ENCODE measurements at places on chromosomes 4 and X.

DNA sequence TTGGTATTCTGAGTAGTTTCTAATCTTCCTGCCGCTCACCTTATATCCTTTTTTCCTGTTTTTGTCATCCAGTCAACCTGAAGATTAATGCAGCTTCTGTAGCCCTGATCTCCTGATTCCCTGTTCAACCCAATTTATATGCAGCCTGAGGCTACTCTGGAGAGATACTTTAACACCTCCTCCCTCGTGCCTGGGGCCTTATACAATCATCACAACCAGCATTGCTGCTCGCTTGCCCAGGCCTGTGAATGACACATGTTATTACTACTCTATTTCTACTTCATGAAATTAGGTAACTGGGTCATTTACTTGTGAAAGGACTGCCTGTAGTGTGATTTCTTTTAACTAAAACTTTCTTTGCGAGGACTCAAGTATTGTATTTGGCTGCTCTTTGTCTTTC, 33.7 kb upstream of the WDR17 start:
- no peak for DNase-seq

DNA sequence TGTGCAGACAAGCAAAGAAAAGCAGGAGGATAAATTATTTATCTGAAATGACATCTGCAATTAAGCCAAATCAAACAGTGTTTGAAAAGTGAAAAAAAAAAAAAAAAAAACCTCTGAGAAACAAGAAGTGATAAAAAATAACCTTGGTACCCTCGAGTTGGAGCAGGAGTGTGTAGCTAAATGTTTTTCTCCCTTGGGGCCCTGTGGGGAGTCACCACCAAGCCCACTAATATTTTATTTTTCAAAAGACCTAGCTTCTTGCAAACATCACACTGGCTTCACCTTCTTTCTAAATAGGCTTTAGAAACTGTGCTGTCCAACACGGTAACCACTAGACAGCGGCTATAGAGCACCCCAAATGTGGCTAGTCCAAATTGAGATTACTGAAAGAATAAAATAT, 47.7 kb downstream of the SNX25 start:
- DNase-seq: no peak

DNA sequence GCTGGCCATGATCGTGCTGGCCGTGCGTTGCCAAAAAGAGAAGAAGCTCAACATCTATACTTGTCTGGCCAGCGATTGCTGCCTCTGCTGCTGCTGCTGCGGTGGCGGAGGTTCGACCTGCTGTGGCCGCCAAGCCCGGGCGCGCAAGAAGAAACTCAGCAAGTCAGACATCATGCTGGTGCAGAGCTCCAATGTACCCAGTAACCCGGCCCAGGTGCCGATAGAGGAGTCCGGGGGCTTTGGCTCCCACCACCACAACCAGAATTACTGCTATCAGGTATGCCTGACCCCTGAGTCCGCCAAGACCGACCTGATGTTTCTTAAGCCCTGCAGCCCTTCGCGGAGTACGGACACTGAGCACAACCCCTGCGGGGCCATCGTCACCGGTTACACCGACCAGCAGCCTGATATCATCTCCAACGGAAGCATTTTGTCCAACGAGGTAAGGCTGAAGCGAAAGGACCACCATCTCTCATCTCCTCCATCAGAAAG, 3.3 kb downstream of the PCDH10 start:
- DNase-seq: no peak

DNA sequence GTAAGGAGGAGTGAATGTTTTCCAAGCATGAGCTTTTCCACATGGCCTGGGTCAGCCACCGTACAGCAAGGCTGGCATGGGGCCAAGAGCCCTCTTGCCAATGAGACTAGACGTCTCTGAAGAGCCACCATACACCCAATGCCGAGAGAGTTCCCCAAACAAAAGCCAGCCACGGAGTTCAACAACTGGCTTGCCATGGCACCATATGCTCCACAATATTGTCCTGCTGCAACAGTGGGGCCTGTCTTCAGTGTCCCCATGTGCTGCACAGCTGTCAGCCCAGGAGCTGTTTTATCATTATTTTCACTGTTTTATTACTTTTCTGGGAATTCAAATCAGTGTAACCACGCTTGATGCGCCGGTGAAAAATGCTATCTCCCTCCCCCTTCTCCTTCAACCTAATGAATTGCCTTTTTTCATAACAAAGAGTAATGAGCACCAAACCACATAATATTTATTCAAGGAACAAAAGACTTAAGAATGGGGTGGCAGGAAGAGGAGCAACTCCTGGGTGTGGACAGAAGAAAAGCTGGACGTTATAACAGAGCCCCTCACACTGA, 18.4 kb downstream of the MAML3 start:
- DNase-seq: no peak

DNA sequence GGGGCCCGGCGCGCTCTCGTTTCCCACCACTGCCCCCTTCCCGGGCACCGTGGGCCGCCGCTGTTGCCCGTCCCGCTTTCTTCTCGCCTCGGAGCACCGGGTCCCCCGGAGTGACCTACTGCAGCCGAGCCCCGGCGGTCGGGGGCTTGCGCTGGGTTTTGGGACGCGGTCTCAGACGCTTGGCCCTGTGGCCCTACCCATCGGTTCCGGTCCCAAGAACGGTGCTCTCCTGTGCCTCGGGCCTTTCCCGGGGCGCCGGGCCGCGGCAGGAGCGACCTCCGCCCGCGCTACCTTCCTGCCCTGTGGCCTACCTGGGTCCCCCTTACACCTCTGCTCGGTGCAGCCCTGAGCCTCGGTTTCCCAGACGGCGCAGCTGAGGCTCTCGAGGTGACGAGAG, 21.6 kb upstream of the HMX1 start:
- no peak for DNase-seq

- no peak for DNase-seq
Observed at GRCh38 chr4:118845552-118846050, 9.7 kb upstream of the SEC24D start.

DNA sequence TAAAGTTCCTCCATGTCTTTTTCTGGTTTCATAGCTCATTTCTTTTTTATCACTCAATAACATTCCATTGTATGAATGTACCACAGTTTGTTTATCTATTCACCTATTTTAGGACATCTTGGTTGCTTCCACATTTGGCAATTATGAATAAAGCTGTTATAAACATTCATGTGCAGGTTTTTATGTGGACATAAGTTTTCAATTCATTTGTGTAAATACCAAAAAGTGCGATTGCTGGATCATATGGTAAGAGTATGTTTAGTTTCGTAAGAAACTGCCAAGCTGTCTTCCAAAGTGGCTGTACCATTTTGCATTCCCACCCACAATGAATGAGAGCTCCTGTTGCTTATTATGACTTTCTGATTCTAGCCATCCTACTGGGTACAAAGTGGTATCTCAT, 36.3 kb upstream of the ZFX start:
- no peak for DNase-seq

DNA sequence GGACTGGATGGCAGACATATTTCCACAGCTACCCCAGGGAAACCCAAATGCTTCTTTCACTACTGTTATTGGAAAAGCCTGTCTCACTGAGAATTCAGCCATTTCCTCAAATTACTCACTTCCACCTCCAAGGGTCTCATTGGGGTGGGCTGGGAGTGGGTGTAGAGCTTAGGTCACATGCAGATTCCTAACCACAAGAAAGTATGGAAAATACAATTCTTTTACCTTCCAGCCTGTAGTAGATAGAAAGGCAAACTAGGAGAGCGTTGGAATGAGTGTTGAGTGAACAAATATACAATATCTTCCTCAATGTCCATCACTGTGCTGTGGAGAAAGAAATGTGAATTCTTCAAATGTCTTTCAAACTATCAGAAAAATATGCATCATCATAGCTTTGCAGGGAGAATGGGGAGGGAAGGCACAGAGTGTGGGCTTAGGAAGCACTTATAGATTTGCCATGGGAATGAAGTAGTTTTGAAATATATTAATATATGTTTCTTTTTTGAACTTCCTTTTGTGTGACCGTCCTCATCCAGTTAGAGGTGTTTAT, 245.3 kb upstream of the JADE1 start:
- no peak for DNase-seq

All from activated CD4-positive, alpha-beta T cell treated with anti-CD3 and anti-CD28 coated beads, Interleukin-2, amount 10 ng/mL, durations not matched to agents 24 days and 14 days (primary cell).